ENCODE measurements at places on chromosomes 5 and 9.

- DNase-seq = no peak
- no peaks in the 10 kb centered on the region for H3K27me3 ChIP-seq
- H3K27ac ChIP-seq = no peak overlapping the region
Observed at GRCh38 chr9:32347571-32347970, 36.9 kb upstream of the ACO1 start.

DNA sequence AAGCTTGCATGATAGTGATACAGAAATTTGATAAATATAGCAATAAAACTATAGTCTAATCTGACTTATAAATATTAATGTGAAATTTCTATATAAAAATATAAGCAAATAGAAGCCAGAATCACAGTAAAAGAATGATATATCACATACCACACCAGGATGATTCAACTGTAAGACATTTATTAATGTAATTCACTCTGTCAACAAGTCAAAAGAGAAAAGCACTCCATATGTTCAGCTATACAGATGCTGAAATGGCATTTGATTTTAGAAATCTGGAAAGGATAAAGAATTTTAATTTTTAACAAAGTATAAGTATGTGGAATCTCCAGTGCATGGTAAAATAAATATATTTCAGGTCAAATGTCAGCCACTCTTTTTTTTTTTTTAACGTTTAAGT is 372.4 kb downstream of the KCNN2 start:
- H3K4me3 ChIP-seq = no peak overlapping the region
- H3K4me1 ChIP-seq = no peaks in the 10 kb centered on the region
- no peaks in the 10 kb centered on the region for H3K27me3 ChIP-seq
- no peak for DNase-seq

DNA sequence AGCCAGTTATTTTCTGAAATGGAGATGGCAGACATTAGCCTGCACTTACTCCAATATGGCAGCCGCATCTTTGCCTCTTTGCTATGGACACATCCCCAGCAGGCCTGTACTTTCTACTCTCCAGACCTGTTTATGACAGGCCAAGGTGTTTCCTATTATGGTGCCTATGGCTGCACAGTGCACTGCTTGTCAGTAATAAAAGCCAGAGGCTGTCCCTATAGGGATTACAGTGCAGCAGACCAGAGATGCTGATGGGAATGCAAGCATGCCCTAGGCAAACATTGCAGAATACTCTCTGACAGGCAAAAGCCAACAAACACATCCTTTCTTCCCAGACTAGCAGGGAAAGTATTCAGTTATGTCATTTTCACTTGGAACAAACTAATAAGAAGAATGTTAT is 442.9 kb downstream of the RAB3C start:
- no peak overlapping the region for H3K4me3 ChIP-seq
- no peaks in the 10 kb centered on the region for H3K36me3 ChIP-seq
- H3K4me1 ChIP-seq = peaks cover 6% of the 10 kb centered on the region
- no peak for DNase-seq
- no peak overlapping the region for H3K27ac ChIP-seq

DNA sequence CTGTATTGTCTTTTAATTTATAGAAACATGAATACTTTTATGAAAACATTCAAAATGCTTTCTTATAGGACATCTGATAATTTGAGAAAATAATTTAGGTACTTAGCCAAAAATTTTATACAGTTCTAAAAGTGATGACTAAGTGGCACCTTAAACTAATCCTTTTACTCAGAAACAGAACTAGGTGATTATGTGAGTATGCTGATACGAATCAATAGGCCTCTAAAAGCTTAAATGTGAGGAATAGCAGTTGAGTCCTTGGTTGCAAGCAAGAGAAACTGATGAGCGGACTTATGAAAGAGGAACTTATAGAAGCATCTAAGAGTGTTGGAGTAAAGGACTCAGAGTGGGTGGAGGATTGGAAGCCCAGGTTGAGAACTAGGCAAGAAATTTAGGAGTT is 26.4 kb downstream of the ANXA1 start:
- peaks cover 8% of the 10 kb centered on the region for H3K4me1 ChIP-seq
- no peak overlapping the region for H3K27ac ChIP-seq
- no peak for DNase-seq

DNA sequence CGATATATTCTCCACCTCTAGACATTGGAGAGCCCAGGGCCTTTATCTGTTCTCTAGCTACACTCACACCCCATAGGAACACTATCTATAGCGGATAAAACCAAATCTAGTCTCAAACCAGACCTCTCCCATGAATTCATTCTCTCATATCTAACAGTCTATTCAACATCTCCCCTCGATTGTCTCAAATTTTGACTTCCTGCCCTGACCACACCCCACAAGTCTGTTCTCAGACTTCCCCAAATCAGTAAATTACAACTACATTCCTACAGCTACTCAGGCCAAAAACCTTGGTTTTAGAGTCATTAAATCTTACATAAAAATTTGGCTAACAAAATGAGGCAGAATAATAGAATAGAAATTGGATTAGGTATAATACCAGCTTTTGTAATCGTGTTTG is 12.5 kb upstream of the SLC1A3 start:
- H3K27me3 ChIP-seq = no peaks in the 10 kb centered on the region
- H3K4me1 ChIP-seq = no peaks in the 10 kb centered on the region
- DNase-seq = no peak
- H3K4me3 ChIP-seq = no peak overlapping the region
- no peak overlapping the region for H3K27ac ChIP-seq

DNA sequence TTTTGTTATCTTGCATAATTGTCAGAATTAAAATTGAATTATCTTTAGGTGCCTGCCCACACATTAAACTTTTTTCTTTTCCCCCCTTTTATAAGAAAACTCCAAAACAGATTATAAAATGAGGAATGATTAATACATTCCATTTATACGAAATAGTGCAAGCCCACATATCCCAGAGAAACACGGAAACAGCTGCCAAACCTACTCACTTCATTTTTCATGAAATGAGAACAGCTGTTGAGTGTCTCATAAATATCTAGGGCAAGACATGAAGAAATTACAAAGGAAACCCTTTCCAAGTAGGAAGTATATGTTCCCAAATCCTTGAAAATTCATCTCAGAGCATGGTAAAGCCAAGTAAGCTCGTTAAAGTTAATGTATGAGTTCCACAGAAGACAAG is 459.4 kb upstream of the NMUR2 start:
- H3K4me1 ChIP-seq = no peaks in the 10 kb centered on the region
- H3K4me3 ChIP-seq = no peak overlapping the region
- no peaks in the 10 kb centered on the region for H3K36me3 ChIP-seq
- DNase-seq = no peak

GRCh38 chr9:134594078-134594941 is 47.3 kb upstream of the COL5A1 start:
- no peak overlapping the region for H3K27ac ChIP-seq
- no peaks in the 10 kb centered on the region for H3K36me3 ChIP-seq
- H3K4me3 ChIP-seq = no peak overlapping the region
- H3K27me3 ChIP-seq = no peaks in the 10 kb centered on the region
- DNase-seq = no peak

DNA sequence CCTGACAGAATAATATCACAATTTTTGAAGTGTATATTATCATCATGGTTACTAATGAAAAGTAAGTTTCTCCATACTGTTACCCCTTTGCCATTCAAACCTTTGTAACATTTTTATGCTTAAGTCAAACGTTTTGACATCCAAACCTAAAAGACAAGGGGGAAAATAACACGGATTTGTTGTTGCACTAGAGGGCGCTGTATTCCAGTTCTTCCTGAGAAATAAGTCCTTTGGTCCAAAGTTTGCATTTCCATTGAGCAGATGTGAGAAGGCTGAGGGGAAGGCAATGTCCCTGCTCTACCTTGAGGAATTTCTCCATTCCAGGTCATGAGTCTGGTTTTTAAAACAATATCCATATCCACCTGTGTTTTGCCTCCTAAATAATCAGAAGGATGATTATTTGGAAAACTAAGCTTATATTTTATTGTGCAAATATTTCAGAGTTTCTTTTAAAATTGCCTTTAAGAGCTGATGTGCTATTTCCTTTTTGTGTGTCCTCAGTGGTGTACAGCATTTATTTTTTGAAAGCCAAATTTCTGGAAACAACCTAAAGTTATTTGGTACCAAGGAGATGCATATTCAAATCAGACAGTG is 9.7 kb downstream of the LECT2 start:
- no peaks in the 10 kb centered on the region for H3K27me3 ChIP-seq

DNA sequence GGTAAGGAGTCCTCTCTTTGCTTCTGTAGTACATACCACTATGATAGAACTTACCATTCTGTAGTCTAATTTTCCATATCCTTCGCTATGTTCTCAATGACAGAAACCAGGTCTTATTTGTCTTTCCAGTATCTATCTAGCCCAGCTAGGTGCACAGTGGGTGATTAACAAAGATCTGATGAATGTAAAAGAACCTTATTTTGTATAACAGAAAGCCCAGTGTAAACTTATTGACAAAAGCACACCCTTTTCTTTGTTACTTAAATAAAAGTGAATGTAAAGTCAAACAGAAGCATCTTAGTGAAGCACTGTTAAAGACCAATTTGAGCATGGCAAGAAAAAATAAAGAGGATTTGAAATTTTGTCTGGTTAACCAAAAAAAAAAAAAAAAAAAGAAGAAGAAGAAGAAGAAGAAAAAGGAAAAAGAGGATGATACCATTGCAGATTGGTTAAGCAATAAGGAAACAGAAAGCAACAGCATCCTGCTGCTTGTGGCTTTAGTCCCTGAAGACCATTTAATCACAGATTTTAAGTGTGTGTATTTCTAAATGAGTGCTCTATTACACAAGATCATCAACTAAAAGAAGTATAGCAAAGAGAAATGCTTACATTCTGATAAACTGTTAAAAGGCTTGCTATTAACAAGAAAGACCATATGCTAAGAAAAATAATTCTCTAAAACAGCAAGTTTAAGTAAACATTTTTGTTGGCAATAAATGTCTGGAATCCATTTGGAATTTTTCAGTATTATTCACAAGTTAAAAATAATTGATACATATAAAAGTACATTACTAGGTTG is 21.2 kb downstream of the MEGF9 start:
- no peaks in the 10 kb centered on the region for H3K27me3 ChIP-seq
- no peak overlapping the region for H3K4me3 ChIP-seq
- no peaks in the 10 kb centered on the region for H3K36me3 ChIP-seq
- DNase-seq = no peak
- peaks cover 45% of the 10 kb centered on the region for H3K4me1 ChIP-seq

GRCh38 chr5:12354686-12355085 is 450.4 kb upstream of the CTNND2 start:
- H3K4me3 ChIP-seq = no peak overlapping the region
- DNase-seq = no peak
- no peaks in the 10 kb centered on the region for H3K27me3 ChIP-seq
- H3K36me3 ChIP-seq = no peaks in the 10 kb centered on the region
- no peaks in the 10 kb centered on the region for H3K4me1 ChIP-seq
- H3K27ac ChIP-seq = no peak overlapping the region

GRCh38 chr5:14184082-14184481 is 40.9 kb downstream of the TRIO start:
- no peaks in the 10 kb centered on the region for H3K27me3 ChIP-seq
- peak overlapping the region; percentile 50 for H3K4me3 ChIP-seq
- H3K27ac ChIP-seq = peak overlapping the region; percentile 96

DNA sequence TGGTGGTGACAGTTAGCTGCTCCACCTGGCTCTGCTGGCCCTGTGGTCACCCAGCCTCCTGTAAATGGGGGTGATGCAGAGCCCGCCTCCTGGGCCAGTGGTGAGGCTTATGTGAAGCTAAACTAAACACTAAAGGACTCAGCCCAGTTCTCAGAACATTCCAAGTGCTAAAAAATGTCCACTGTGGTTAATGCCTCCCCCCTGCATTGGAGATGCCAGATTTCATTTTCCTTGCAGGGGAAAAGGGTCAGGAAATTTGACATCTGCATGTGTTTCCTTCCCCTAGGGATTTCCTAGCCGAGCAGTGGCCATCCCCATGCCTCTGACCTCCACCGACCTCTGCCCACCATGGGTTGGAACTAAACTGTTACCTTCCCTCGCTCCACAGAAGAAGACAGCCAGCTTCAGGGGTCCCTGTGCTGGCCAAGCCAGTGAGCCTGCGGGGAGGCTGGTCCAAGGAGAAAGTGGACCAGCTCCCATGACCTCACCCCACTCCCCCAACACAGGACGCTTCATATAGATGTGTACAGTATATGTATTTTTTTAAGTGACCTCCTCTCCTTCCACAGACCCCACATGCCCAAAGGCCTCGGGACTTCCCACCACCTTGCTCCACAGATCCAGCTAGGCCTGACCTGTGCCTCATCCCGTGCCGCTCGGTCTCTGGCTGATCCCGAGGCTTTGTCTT is 13.0 kb downstream of the CD74 start:
- H3K36me3 ChIP-seq = peaks cover 49% of the 10 kb centered on the region
- H3K27ac ChIP-seq = no peak overlapping the region
- H3K4me1 ChIP-seq = no peaks in the 10 kb centered on the region
- no peak overlapping the region for H3K4me3 ChIP-seq

- no peak overlapping the region for H3K4me3 ChIP-seq
- H3K36me3 ChIP-seq = no peaks in the 10 kb centered on the region
- DNase-seq = no peak
- no peak overlapping the region for H3K27ac ChIP-seq
Observed at GRCh38 chr5:178507151-178507932, 82.9 kb downstream of the COL23A1 start.

All from thoracic aorta (tissue), 2 donors.